ENCODE measurements at places on chromosomes 11 and 22.

- DNase-seq: no peak
These were observed 30.4 kb downstream of the OR6Q1 start for GRCh38 chr11:58060939-58061672.

- no peak for DNase-seq
These were observed 19.1 kb downstream of the MPEG1 start for GRCh38 chr11:59193587-59194130.

DNA sequence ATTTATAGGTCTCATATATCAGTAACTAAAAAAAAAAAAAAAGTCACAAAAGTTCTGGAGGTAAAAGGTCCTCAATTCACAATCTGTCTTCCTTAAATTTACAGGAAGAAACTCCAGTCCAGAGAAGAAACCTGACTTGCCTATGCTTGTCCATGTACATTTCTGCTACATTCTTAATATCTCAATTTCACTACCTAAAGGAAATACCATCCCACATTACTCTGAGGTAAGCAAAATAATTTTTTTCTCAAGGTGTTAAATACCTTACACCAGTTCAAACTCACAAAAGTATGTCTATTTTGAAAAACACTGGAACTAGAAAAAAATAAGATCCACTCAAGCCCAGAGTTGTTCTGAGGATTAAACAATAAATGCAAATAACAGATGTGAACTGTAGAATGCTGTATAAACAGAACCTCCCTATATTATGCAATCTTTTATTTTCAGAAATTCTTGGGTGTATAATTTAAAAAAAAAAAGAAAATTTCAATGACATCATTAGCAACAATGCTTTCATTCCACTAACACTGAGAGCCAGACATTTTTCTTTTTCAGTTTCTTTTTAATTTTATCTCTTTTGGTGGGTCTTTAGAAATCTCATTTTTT, 49.9 kb upstream of the GDPD4 start:
- DNase-seq: no peak

- DNase-seq: no peak
These were observed 33.8 kb upstream of the DKK3 start for GRCh38 chr11:12042215-12042676.

DNA sequence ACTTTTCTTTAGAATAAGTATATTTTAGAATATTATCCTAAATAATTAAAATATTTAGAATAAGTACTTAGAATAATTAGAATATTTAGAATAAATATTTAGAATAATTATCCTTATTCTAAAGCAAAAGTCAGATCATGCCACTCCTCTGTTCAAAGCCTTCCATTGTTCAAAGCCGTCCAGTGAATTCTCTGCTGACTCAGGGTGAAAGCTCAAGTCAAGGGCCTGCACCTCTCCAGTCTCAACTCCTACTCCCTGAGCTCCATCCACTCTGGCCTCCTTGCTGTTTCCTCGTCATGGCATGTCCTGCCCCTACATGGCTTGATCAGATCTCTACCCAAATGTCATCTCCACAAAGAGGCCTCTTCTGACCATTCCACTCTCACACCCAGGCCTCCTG, 30.0 kb downstream of the PLEKHA7 start:
- DNase-seq: no peak

DNA sequence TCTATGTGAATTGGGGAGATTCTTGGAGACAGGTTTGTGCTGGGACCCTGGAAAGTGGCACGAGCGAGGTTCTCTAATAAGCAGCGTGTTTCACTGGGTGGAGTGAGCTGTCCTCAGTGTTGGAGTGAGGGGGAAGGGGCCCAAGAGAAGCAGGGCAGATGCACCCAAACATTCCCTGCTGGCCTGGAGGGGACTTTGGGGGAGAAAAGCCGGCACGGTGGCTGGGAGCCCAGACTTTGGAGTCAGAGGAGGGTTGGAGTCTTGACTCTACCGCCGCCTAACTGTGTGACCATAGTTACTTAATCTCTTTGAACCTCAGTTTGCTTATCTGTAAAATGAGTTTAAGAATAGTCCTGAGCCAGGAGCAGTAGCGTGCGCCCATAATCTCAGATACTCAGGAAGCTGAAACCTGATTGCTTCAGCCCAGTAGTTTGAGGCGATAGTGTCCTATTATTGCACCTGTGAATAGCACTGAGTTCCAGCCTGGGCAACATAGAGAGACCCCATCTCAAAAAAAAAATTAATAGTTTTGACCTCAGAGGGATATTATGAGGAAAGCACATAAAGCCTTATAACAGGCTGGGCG, 614 bp downstream of the NR1H3 start:
- no peak for DNase-seq

GRCh38 chr22:21839765-21840140, 27.7 kb downstream of the MAPK1 start:
- no peak for DNase-seq

- DNase-seq: no peak
These were observed 28.2 kb downstream of the DKK3 start for GRCh38 chr11:11980200-11980599.

GRCh38 chr11:72831521-72832300, 17.5 kb downstream of the ATG16L2 start:
- no peak for DNase-seq

GRCh38 chr22:41286639-41287091, 678 bp upstream of the RANGAP1 start:
- DNase-seq: peak; percentile 36

DNA sequence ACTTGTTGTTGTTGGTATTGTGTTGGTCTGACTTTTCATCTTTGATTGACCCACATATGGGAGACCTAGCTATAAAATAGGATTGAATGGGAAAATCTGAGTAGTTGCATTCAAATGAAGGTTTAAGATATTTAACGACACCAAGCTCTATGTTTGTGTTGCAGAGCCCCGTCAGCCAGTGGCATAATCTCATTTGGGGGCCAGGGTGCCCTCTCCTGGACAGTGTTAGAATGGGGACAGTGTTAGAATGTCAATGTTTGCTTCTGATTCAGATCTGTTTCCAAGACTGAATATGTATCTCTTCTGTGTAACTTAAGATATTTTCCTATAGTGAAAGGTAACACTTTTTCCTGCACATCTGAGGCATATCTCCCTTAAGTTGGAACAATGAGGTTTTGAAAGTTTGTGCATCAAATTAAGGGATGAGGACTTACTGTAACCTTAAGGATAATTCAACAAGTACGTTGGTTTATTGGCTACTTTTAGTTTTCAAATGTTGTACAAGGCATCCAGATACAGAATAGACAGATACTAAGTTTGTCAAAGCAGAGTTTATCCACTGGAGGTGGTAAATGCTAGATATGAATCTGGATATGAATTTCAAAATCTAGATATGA, 5.3 kb upstream of the OR52M1 start:
- DNase-seq: no peak

DNA sequence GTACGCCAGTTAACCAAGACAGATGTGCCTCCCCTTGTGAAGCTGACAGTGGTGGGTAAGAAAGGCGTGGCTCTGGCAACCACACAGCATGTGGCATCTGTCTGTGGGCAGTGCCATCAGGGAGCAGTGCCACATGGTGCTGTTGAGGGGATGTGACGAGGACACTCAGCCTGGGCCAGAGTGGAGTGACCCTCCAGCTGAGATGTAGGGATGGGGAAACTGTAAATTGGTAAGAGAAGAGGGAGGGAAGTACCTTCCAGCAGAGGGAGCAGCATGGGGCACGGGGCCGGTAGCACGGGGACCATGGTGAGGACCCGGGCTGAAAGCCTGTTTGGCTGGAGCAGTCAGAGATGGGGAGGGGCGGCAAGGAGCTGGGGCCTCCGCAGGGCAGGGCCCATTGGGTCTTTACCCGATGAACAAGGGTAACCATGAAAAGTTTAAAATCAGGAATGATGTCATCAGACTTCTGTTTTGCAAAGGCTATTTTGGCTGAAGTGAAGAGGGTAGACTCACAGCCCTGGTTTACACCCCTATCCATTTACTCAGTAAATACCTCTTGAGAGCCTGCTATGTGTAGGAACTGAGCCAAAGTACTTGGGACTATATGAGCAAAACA, 10.4 kb downstream of the TMPRSS6 start:
- DNase-seq: no peak

DNA sequence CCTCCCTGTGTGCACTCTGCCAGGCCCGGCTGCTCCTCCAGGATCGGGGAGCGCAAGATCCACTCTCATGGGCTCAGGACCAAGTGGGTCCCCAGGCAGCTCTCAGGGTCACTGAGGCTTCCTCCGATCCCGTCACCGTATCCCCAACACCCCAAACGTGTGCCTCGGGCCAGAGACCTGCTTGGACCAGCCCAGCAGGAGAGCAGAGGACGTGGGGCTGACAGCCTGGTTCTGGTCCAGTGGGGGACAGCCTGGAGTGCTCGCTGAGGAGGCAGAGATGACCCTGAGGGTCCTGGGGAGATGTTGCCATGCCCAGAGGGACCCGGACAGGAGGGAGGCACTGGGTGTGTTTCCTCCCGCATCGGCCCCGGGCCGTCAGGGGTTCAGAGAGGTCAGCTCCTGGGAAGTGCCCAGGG, 1402.6 kb downstream of the BRD1 start:
- DNase-seq: no peak

DNA sequence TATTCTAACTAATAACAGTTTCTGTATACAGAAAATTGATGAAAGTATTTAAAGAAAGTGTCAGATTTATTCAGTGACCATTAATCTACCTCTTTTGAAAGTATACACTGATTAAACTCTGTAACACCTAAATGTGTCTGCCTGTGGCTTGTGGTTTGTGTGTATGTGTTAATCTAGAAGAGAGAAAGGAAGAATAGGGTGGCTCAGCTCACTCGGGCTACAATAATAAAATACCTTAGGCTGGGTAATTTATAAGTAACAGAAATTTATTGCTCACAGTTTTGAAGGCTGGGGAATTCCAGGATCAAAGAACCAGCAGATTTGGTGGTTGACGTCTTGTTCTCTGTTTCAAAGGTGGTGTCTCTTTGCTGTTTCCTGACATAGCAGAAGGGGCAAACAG, 13.6 kb upstream of the OR5AS1 start:
- DNase-seq: no peak

DNA sequence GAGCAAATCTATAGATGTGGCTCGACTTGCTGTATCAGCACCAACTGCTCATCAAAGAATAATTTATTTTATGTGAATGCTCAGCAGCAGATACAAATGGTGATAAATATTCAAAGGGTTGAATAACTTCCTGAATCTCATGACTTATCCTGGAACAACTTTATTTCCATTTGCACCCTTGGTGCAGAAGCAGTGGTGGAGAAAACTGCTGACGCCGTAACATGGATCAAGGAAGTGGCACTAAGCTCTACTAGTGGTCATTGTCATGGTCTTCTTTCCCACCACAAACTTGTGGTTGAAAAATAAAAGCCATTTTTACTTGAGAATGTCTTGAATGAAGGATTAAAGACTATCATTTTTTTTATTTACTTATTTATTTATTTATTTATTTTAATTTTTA, 14.6 kb downstream of the MARK2 start:
- DNase-seq: no peak

DNA sequence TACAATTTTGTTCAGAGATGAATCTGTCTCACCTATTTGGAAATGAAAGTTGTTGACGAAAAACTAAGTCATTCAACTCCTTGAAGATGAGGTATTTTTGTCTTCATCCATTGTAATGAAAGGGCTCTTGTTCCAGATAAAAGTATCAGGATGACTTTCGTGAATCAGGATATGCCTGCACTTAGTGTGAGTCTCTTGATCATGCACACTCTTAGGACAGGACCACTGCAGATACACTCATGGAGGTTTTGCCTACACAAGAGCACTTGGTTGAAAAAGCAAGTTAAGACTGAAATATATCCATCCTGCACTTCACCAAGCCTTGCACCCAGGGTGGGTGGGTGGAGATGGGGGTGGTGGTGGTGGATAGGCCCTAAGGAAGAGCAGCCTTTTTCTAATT, 120.8 kb upstream of the MTMR2 start:
- no peak for DNase-seq

GRCh38 chr11:116481126-116481675, 291.6 kb downstream of the BUD13 start:
- DNase-seq: no peak

DNA sequence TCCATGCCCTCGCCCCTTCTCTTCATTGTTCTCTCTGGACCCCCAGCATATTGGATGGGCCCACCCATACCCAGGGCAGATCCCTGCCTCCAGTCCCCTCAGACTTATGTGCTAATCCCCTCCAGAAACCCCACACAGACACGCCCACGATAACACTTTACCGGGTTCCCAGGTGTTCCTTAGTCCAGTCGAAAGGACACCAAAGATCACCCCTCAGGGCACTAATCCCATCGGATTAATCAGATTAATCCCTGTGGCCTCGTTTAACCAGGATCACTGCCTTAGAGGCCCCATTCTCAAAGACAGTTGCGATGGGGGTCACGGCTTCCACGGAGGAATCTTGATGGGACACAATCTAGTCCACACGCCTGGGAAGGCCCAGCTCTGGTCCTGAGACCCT, 80.8 kb downstream of the SHANK2 start:
- DNase-seq: no peak

GRCh38 chr11:77130763-77131513, 2.9 kb downstream of the MYO7A start:
- DNase-seq: no peak

DNA sequence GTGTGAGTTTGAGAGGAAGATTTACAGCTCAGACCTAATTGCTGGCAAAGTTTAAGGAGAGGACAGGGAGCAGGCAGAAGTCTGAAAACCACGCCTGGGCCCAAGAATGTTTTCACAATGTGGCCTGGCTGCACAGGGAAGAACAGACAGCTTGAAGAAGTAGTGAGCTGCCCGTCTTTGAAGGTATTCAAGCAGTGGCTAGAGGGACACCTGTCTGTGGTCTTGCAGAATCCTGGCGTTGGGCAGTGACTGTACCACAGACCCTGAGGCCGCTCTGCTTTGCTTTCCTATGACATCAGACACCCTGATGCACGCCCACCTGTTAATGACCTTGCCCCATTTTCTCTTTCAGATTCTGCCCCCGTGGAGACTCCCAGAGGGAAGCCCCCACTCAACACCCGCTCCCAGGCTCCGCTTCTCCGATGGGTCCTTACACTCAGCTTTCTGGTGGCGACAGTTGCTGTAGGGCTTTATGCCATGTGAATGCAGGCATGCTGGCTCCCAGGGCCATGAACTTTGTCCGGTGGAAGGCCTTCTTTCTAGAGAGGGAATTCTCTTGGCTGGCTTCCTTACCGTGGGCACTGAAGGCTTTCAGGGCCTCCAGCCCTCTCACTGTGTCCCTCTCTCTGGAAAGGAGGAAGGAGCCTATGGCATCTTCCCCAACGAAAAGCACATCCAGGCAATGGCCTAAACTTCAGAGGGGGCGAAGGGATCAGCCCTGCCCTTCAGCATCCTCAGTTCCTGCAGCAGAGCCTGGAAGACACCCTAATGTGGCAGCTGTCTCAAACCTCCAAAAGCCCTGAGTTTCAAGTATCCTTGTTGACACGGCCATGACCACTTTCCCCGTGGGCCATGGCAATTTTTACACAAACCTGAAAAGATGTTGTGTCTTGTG, 6.6 kb upstream of the MCM5 start:
- DNase-seq: no peak

GRCh38 chr11:32893093-32893342, 407 bp downstream of the QSER1 start:
- DNase-seq: no peak

- no peak for DNase-seq
These were observed 628.4 kb downstream of the BRD1 start for GRCh38 chr22:49199224-49199623.
